Lower lobe of right lung (tissue), 2 donors: ENCODE measurements at places on chromosomes 12 and 14. TPM values are rescaled to one million over a fixed set of nuclear protein-coding genes. Genes with fewer than 3 reads are reported as not detected.

DNA sequence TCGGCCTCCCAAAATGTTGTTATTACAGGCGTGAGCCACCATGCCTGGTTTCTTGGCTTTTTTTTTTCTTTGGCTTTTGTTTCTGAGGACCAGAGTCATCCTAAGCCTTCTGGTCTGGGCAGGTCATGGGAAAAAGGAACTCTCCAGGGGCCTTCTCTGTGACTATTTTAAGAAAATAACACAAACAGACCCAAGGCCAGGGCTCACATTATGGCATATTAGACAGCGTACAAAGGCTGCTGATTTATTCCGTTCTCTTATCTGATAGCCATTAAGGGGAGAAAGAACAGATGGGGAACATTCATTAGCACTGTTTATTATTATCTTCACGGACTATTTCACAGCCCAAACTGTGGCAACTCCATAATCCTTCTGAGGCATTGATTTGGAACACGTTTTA is 28.8 kb upstream of the MANSC4 start:
- DNase-seq = no peak

Gene CCDC92
- total RNA-seq = 47.6 TPM

GRCh38 chr12:14663002-14663401 is 33.4 kb downstream of the GUCY2C start:
- no peak for DNase-seq

- peak; percentile 65 for DNase-seq
Observed at GRCh38 chr14:75440733-75441477, 13.1 kb downstream of the JDP2 start.

Gene RNASE7
- total RNA-seq = not detected

Gene TMEM121
- total RNA-seq = 3.0 TPM

DNA sequence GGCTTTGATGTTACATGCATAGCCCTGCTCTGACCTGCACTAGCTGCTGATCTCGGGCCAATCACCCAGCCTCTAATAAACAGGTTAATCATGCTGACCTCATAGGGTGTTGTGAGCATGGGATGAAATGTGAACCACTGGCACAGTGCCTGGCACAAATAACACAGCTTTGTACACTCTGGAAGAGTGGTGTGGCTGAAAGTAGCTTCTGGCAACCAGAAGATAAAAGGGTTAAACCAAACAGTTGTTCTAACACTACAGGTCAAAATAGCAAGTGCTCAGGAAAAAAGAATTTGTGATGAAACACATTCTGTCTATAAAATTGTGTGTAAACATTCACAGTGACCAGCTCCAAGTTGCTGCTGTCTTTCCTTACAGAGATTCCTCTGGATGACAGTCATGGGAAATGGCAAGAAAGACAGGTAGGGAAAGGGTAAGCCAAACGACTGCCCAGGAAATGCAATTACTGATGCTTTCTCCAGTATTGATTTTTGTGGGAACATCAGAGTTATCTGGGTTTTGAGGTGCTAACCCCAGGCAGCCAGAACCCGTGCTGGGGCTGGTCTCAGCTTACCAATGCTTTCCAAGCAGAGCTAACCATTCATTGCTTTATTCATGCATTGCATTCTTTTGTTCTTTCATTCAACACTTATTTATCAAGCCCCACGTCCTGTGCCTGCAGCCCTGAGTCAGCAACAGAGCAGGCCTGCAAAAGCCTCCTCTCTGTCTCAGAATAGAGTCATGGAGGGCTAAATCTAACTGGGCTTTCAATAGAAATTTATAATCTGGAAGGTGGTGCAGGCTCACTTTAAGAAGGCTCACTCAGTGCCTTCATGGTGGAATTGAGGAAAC is 38.1 kb upstream of the CAPRIN2 start:
- DNase-seq = no peak

GRCh38 chr12:76518699-76519098 is 40.9 kb downstream of the OSBPL8 start:
- DNase-seq = no peak

DNA sequence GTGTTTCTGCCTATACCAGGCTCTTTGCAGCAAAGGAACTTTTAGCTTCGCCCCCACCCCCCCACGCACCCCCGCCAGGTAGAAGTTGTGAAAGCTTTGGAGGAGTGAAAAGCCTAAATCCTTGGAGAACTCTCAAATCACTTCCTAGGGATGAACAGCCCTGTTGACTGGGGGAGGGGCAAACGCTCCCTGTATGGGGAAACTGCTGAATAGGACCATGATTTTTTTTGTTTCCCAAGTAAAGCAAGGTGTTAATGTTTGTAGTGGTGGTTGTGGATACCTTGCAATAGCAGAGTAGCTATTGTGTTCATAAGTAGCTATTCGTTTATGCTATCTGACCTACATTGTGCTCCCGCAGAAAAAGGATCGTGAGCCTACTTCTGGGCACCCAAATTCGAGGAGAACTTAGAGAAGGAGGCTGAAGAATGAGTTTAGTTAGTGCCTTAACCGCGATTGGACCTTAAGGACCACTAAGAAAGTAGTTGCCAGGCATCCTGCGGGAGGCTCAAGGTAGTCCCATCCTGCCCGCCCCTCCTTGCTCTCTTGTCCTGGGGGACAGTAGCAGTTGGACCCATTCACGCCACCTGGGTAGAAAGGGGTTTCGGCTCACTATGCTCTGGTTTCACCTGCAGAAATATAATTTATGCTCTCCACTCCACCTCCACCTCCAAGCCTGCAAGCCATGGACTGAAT is 901 bp upstream of the NFKBIA start:
- DNase-seq = peak; percentile 66

Gene MAP3K9
- total RNA-seq = 9.4 TPM

DNA sequence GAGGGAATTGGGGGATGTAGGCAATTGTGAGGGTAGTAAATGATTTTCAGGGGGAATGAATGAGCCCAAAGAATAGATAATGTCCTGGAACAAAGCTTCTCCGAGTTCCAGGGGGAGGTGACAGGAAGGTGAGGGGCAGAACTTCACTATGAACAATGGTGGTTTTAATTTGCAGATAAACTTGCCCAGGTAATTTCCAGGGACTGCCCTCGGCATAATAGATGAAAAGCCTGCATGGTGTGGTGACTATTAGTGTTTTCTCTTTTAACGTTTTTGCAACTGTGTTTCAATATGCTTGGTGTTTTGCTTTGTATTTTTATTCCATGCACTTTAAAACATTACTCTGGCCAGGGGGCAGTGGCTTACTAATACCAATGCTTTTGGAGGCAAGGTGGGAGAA is 325.2 kb upstream of the RGS6 start:
- DNase-seq = no peak

- no peak for DNase-seq
Observed at GRCh38 chr12:14577344-14577743, 9.7 kb upstream of the PLBD1 start.

GRCh38 chr14:68408680-68409079 is 384.2 kb downstream of the ZFP36L1 start:
- no peak for DNase-seq

GRCh38 chr12:750366-751191 is 1.8 kb upstream of the WNK1 start:
- no peak for DNase-seq

DNA sequence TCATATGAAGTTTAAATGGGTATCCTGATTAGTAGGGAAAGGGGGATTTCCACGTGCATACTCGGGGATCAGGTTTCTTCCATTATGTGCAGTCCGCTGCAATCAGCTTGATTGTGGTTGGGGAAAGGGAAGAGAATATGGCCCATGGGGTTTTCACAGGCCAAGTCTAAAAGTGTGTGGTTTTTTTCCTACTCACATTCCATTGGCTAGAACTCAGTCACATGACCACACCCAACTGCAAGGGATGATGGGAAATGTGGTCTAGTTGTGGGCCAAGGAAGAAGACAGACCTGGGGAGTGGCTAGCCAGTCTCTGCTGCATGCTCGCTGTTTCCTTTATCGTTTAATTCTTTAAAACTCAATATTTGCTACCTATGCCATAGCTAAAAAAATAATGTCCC is 105.1 kb downstream of the PRIMA1 start:
- no peak for DNase-seq

DNA sequence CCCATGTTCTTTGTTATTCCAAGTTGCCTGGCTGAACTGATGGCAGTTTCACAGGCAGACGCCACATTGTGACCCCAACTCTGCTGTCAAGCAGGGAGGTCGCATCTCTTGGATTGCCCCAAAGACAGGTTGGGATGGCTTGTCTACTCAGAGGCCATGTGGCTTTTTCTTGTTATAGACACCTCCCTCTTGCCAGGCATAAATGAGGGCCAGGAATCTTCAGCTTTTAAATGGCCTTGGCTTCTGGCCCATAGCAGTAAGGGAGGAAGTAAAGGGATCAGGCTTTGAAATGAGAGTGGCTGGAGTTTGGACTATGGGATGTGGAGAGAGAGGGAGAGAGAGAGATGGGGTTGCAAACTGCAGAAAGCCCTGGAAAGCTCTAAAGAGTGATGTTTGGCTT is 215.0 kb downstream of the TBX5 start:
- no peak for DNase-seq

DNA sequence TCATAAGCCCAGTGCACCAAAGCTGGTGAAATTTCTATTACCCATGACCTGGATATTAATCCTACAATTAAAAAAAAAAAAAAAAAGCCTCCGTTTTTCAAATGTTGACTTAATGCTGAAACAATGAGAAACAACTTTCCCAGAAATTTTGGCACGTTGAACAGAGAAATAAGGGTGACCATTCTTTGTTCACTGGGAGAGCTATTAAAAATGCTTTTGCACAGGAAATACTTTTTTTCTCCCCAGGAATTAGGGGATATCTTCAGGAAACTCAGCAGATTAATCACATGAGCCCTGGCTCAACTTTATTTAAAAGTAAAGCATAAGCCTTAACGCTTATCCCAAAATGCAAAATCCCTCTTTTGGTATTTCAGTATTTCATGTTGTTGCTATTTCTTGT is 54.8 kb upstream of the FLRT2 start:
- no peak for DNase-seq

DNA sequence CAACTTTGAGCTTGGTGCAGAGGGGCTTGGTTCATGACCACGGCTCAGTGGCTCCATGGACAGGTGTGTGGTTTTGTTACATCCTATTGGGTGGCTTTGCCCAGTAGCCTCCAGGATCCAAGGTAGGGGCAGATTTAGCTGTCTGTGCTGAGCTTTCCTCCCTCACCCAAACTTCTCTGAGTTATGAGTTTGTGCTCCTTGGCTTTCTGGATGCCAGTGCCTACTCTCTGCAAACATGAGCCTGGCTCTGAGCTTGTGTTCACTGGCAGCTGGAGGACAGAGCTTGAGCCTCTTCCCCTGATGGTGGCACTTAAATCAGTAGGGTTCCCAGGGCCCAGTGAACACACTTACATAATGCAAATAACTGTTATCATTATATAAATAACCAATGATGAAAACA is 45.3 kb upstream of the HECTD1 start:
- no peak for DNase-seq

DNA sequence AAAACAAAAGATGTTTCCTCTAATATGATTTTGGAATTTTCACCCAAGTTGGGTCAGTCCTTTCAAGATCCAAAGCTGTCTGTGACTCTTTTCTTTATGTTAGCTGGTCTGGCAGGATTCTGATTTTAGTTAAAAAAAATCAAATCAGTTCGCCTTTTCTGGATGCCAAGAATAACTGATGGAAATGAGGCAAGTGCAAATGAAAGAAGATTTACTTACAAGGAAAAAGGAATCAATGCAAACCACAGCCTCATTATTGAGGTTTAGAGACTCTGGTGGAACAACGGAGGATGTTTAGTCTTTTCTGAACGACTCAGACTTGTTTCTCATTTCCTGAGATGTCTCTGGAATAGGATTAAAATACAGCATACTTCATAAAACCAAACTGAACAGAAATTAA is 117.0 kb upstream of the DYRK2 start:
- no peak for DNase-seq

GRCh38 chr14:57189070-57189469 is 79.6 kb downstream of the EXOC5 start:
- DNase-seq = no peak

- no peak for DNase-seq
Observed at GRCh38 chr12:76653342-76653741, 93.8 kb upstream of the OSBPL8 start.

GRCh38 chr12:44078273-44078672 is 242.4 kb downstream of the TMEM117 start:
- no peak for DNase-seq

Gene NFATC4
- total RNA-seq = 37.0 TPM

DNA sequence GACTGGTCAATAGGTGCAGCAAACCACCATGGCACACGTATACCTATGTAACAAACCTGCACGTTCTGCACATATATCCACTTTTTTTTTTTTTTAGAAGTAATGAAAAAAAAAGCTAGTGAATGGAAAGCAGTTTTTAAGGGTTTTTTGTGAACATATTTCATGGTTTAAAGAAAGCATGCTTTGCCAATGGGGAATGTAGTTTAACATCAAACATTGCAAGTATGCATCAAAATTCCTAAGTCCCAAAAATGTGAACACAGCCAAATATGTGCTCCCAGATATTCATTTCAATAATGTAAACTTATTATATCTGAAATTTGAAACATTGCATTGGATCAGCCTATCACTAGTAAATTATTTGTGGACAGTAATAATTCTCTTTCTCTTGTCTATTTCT is 710.4 kb upstream of the FLRT2 start:
- DNase-seq = no peak

GRCh38 chr12:112989806-112990205 is 11.5 kb downstream of the OAS2 start:
- no peak for DNase-seq

- no peak for DNase-seq
Observed at GRCh38 chr12:128830505-128830893, 6.7 kb upstream of the SLC15A4 start.

DNA sequence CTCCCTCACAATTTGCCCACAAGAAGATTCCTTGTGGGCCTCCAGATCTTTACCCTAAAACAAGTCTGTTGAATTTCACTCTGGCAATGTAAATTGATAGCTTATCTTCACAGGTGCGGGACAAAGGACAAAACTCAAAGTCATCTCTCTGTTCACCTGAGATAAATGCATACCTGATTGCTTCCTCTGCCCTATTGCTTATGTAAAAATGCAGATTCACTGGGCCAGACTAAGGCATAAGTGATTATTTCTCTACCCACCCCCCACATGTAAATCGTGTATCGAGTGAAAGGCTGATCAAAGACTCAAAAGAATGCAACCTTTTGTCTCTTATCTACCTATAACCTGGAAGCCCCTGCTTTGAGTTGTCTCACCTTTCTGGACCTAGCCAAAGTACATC is 316.8 kb downstream of the SSPN start:
- DNase-seq = no peak

- no peak for DNase-seq
Observed at GRCh38 chr12:111672822-111673381, 12.9 kb downstream of the BRAP start.

GRCh38 chr12:12091977-12092663 is 21.4 kb downstream of the BCL2L14 start:
- no peak for DNase-seq

DNA sequence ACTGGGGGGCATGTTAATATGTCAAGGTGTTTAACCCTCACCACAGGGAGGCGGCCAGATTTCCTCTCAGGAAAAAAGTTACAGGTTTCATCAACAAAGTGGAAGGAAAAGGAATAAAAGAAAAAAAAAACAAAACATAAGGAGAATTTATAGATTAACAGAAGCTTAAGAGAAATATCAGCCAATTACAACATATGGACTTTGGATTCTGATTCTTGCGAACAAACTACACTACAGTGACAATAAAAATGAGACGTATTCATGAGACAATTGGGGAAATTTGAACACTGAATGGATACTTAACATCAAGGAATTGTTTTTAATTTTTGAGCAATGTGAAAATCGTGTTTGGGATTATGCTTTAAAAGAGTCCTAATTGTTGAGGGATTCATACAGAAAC is 60.4 kb downstream of the CALM1 start:
- DNase-seq = no peak
